ENCODE measurements at places on chromosomes 3 and 15. TPM values are rescaled to one million over a fixed set of nuclear protein-coding genes. Genes with fewer than 3 reads are reported as not detected.

SEMA3G gene
- 97.3 TPM for total RNA-seq

EPHA6 gene
- 0.94 TPM for total RNA-seq

BCL6 gene
- total RNA-seq: 426 TPM

KNG1 gene
- not detected for total RNA-seq

SMCO1 gene
- not detected for total RNA-seq

GABRR3 gene
- not detected for total RNA-seq

SLC35G2 gene
- 26.1 TPM for total RNA-seq

RCCD1 gene
- 4.6 TPM for total RNA-seq

ACTC1 gene
- 0.44 TPM for total RNA-seq

NISCH gene
- 77.5 TPM for total RNA-seq

MUC13 gene
- not detected for total RNA-seq

CCR1 gene
- 20.4 TPM for total RNA-seq

OSBPL10 gene
- 7.3 TPM for total RNA-seq

AMOTL2 gene
- total RNA-seq: 181 TPM

MAGEL2 gene
- total RNA-seq: under 0.01 TPM

Measured in subcutaneous adipose tissue (tissue), 4 donors.